Colonic mucosa (tissue), 4 donors: ENCODE measurements at places on chromosomes 1 and 21. TPM values are rescaled to one million over a fixed set of nuclear protein-coding genes. Genes with fewer than 3 reads are reported as not detected.

MYBPH gene
- not detected for total RNA-seq

DNA sequence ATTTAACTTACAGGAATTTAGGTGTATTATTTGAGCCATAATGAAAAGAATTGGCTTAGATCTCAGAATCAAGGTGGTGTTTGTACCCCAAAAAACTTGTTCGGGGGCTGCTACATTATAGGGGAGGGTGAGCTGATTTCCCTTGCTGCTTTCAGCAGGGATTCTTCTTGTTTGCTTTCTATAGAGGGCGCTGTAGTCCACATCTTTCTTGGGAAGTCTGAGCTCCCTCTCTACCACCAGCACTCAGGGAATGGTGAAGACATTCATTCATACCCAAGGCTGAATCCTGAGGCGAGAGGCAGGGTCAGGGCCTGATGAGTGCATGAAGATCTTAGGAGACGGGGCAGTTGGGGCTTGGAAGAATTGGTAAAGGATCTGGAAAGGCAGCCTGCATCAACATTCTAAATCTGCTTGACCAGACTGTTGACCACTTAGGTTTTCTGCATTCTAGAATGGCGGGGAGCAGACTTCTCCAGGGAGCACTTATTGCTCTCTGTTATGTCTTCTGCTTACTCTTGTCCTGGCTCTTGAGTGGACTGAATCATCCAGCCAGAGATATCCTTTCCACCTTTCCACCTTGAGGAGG is 18.9 kb downstream of the SPATA46 start:
- H3K4me3 ChIP-seq = no peak overlapping the region
- no peak overlapping the region for H3K27ac ChIP-seq
- H3K36me3 ChIP-seq = no peaks in the 10 kb centered on the region
- H3K4me1 ChIP-seq = no peaks in the 10 kb centered on the region
- peak; percentile 57 for DNase-seq

GRCh38 chr1:29643281-29643680 is 407.0 kb downstream of the PTPRU start:
- no peaks in the 10 kb centered on the region for H3K27me3 ChIP-seq
- no peak for DNase-seq
- H3K36me3 ChIP-seq = no peaks in the 10 kb centered on the region
- no peak overlapping the region for H3K4me3 ChIP-seq
- H3K4me1 ChIP-seq = no peaks in the 10 kb centered on the region
- H3K27ac ChIP-seq = no peak overlapping the region

GRCh38 chr21:33362044-33362555 is 37.3 kb downstream of the IFNAR1 start:
- H3K27ac ChIP-seq = peak overlapping the region; percentile 85
- no peak overlapping the region for H3K4me3 ChIP-seq

OR10T2 gene
- not detected for total RNA-seq

GRCh38 chr1:7529917-7530316 is 241.2 kb upstream of the VAMP3 start:
- no peaks in the 10 kb centered on the region for H3K27me3 ChIP-seq
- no peaks in the 10 kb centered on the region for H3K36me3 ChIP-seq
- H3K4me1 ChIP-seq = no peaks in the 10 kb centered on the region

DNA sequence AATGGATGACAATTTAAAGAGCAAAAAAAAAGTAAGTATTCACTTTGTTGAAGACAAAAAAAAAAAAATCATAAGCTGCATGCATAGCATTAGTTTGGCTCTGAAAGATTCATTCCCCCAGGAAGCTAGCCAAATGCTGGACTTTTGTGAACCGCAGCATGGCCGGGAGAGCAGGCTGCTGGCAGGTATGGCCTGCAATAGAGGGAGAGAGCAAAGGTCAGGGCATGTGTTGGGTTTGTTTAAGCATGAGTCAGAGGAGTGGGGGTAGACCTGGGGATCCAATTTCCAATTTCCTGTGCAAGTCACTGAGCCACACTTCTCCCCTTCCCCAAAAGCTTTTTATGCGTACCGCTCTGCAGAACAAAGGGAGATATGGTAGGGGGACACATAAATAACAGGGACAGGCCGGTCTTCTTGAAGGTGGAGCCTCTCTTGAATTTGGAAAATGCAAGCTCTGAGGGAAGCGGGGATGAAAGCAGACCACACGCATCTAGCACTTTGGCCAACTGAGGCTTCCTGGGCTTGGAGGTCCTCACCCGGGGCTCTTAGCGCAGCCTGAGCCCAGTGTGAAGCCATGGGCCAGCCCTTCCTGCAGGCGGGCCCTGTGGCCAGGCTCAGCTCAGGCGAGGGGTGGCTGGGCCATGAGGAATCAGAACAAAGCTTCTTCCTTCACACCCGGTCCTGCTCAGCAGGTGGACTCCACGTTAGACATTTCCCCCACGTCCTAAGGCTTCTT is 171.1 kb downstream of the TOMM20 start:
- no peaks in the 10 kb centered on the region for H3K36me3 ChIP-seq
- peak; percentile 87 for DNase-seq
- H3K4me1 ChIP-seq = peaks cover 40% of the 10 kb centered on the region
- H3K27ac ChIP-seq = peak overlapping the region; percentile 98
- H3K4me3 ChIP-seq = no peak overlapping the region

DNA sequence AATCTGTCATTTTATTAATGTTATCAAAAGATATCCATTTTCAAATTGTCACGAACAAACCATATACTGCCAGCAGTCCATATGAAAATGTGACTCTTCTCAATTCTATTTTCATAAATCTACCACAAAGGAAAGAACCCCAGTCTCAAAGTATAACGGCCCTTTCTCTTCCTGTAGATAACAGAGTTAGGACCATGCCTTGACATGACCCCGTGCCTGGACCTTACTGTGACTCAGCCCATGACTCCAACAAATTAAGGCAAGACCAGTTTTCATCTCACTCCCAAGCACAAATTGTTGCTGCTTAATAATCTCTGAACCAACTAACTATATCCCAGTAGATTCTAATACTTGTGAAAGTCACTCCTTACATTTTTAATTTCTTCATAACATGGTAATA is 124.4 kb upstream of the NFIA start:
- no peak for DNase-seq
- no peaks in the 10 kb centered on the region for H3K27me3 ChIP-seq
- H3K4me1 ChIP-seq = no peaks in the 10 kb centered on the region
- H3K4me3 ChIP-seq = no peak overlapping the region
- no peaks in the 10 kb centered on the region for H3K36me3 ChIP-seq

DYNLT5 gene
- 0.72 TPM for total RNA-seq

- peak overlapping the region; percentile 81 for H3K27ac ChIP-seq
- H3K36me3 ChIP-seq = no peaks in the 10 kb centered on the region
- no peaks in the 10 kb centered on the region for H3K27me3 ChIP-seq
- no peak overlapping the region for H3K4me3 ChIP-seq
- peaks cover 57% of the 10 kb centered on the region for H3K4me1 ChIP-seq
Measured at GRCh38 chr1:21337928-21338572, 47.8 kb upstream of the ECE1 start.

DNA sequence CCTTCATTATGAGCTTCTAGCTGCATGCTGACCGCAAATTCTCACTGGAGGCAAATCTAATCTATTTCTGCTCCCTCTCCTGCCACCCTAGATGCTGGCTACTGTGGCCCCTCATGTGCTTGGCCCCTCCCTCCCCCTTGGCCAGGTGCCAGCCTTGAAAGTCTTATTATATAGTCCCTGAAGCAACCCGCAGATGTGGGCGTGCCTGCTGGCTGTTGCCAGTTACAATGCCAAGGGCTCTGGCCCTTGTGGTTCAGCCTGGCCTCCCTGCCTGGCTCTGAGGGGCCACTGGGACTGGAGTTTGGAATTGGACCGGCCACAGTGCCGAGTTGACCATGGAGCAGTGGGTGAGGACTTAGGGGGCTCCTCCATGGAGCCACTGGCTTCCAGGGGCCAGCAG is 78.9 kb upstream of the ACTRT2 start:
- H3K36me3 ChIP-seq = no peaks in the 10 kb centered on the region
- H3K27ac ChIP-seq = no peak overlapping the region
- DNase-seq = no peak
- H3K4me3 ChIP-seq = no peak overlapping the region
- no peaks in the 10 kb centered on the region for H3K4me1 ChIP-seq

LUZP1 gene
- 42.4 TPM for total RNA-seq

GSTM4 gene
- 62.6 TPM for total RNA-seq

SHCBP1L gene
- not detected for total RNA-seq

- H3K4me3 ChIP-seq = peak overlapping the region; percentile 50
- peaks cover 5% of the 10 kb centered on the region for H3K4me1 ChIP-seq
- peak; percentile 43 for DNase-seq
- no peaks in the 10 kb centered on the region for H3K36me3 ChIP-seq
Measured at GRCh38 chr1:227317011-227317451, 1.3 kb downstream of the CDC42BPA start.

DIO1 gene
- not detected for total RNA-seq

GRCh38 chr1:117753652-117754051 is 147.8 kb downstream of the TENT5C start:
- H3K4me3 ChIP-seq = no peak overlapping the region
- peak overlapping the region; percentile 45 for H3K27ac ChIP-seq
- no peak for DNase-seq
- H3K27me3 ChIP-seq = no peaks in the 10 kb centered on the region
- H3K36me3 ChIP-seq = no peaks in the 10 kb centered on the region
- no peaks in the 10 kb centered on the region for H3K4me1 ChIP-seq

- no peak for DNase-seq
- H3K36me3 ChIP-seq = no peaks in the 10 kb centered on the region
- no peak overlapping the region for H3K4me3 ChIP-seq
- no peaks in the 10 kb centered on the region for H3K4me1 ChIP-seq
- no peaks in the 10 kb centered on the region for H3K27me3 ChIP-seq
Measured at GRCh38 chr1:243882276-243882675, 32.2 kb upstream of the AKT3 start.

ARHGEF16 gene
- total RNA-seq = 77.3 TPM

DNA sequence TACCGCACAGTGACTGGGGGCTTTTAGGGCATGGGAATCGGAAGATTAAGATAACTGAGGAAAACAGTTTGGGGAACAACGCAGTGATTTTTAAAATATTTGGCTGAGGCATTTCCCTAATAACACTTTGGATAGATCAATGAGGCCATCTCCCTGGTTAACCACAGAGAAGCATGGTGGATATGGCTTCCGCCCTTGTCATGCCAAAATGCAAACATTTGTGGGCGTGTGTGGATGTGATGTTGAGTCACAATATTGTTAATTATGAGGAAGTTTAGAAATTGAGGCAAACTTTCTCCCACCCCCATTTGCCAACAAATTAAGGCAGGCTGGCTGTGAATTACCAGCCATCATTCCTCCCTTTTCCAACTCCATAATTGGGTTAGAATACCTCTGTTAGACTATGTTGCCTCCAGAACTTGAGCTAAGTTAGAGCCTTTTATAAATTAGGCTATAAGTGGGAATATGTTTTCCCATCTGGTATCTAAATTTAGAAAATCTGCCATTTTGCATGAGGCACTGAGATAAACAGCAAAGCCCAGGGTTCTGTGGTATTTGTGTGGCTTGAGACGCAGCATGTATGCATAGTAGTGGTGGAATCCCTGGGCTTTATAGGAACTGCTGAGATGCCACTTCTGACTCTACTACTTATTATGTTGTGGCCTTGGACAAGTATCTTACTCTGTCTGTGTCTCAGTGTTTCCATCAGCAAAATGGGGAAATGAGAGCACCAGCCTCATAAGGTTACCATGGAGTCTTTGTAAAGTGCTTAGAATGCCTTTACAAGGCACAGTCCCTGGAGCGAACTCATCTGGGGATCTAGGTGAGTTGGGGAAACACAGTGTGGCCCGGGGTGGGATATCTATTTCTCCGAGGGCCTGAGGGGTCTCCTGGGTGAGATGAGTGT is 154.6 kb downstream of the C1orf94 start:
- H3K27ac ChIP-seq = no peak overlapping the region
- H3K4me1 ChIP-seq = no peaks in the 10 kb centered on the region
- H3K4me3 ChIP-seq = no peak overlapping the region
- H3K36me3 ChIP-seq = no peaks in the 10 kb centered on the region
- H3K27me3 ChIP-seq = no peaks in the 10 kb centered on the region

- H3K36me3 ChIP-seq = no peaks in the 10 kb centered on the region
- no peak for DNase-seq
- no peaks in the 10 kb centered on the region for H3K27me3 ChIP-seq
- no peak overlapping the region for H3K4me3 ChIP-seq
- H3K27ac ChIP-seq = no peak overlapping the region
Measured at GRCh38 chr1:8398677-8399076, 80.8 kb downstream of the SLC45A1 start.

RNU11 gene
- total RNA-seq = not detected

RGS16 gene
- 1.6 TPM for total RNA-seq

GRCh38 chr1:246108278-246108925 is 398.7 kb downstream of the SMYD3 start:
- no peaks in the 10 kb centered on the region for H3K27me3 ChIP-seq
- no peak overlapping the region for H3K27ac ChIP-seq
- H3K4me1 ChIP-seq = no peaks in the 10 kb centered on the region
- no peak for DNase-seq
- H3K36me3 ChIP-seq = no peaks in the 10 kb centered on the region

DNA sequence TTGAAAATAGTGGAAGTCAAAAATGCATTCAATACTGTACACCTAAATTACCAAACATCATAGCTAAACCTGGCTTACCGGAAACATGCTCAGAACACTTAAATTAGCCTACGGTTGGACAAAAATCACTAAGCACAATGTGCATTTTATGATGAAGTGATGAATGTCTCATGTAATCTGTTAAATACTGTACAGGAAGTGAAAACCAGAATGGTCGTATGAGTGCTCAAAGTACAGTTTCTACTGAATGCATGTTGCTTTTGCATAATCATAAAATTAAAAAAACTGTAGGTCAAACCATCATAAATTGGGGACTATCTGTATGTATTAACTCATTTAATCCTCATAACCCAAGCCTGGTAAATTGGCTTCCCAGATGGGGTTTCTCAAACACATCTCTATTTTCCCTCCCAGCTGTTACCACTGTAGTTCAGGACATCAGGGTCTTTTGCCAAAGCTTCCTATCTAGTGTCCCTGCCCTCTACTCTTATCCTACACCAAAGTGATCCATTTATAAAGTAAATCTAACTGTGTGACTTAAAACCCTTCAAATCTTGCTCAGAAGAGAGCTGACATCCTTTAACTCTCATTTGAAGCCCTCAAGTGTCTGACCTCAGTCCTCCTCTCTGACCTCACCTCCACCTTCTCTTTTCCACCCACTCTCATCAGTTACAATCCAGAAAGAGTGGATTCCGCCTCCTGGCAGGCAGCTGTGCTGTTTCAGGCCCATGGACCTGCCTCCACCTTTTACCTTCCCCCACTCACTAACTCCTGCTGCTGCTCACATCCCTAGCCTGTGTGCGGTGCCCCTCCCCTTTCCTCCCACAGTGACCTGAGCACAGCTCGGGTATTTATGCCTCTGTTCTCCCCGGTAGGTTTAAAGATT is 356.4 kb upstream of the ST6GALNAC5 start:
- no peaks in the 10 kb centered on the region for H3K27me3 ChIP-seq
- H3K4me3 ChIP-seq = no peak overlapping the region
- no peaks in the 10 kb centered on the region for H3K36me3 ChIP-seq
- no peak for DNase-seq

GAS5 gene
- total RNA-seq = 207 TPM

DNA sequence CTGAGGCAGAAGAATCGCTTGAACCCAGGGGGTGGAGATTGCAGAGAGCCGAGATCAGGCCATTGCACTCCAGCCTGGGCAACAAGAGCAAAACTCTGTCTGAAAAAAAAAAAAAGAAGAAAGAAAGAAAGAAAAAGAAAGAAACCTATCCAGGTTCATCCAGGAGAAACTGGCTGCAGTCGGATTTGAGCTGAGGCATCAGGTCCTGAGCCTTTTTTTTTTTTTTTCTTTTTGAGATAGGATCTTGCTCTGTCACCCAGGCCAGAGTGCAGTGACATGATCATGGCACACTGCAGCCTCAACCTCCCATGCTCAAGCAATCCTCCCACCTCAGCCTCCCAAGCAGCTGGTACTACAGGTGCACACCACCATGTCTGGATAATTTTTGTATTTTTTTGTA is 22.5 kb upstream of the LUZP1 start:
- H3K4me1 ChIP-seq = no peaks in the 10 kb centered on the region
- H3K27me3 ChIP-seq = no peaks in the 10 kb centered on the region
- no peak overlapping the region for H3K27ac ChIP-seq
- no peak overlapping the region for H3K4me3 ChIP-seq
- DNase-seq = no peak

AXDND1 gene
- total RNA-seq = 7.9 TPM
